ENCODE measurements at places on chromosomes 4 and X.

GRCh38 chr4:183100827-183101226, 1.8 kb downstream of the WWC2 start:
- DNase-seq = no peak

DNA sequence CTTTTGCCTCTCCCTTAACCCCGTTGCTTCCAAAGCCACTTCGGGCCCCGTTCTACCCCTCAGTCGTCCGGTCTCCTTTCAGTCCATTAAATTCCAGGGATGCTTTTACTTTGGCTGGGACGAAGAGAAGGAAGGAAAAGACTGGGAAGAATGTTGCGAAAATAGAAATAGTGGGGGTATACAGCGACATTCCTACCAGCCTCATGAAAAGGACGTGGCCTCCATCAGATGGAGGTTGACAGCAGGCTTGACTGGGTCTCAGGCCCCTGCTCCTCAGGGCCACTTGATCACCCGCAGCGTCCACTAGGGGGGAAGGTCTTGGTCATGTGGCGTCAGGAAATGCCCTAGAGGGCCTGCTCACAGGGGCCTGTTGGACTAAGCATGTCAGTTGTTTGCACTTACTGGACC, 657 bp upstream of the ANKRD50 start:
- DNase-seq = no peak

GRCh38 chr4:73005514-73005913, 64.0 kb downstream of the COX18 start:
- DNase-seq = no peak

GRCh38 chr4:9904976-9905587, 116.2 kb downstream of the SLC2A9 start:
- DNase-seq = no peak

GRCh38 chr4:73311428-73311827, 52.8 kb upstream of the ANKRD17 start:
- no peak for DNase-seq

- DNase-seq = no peak
These were observed 713.4 kb downstream of the PCDH18 start for GRCh38 chr4:136818811-136819330.

DNA sequence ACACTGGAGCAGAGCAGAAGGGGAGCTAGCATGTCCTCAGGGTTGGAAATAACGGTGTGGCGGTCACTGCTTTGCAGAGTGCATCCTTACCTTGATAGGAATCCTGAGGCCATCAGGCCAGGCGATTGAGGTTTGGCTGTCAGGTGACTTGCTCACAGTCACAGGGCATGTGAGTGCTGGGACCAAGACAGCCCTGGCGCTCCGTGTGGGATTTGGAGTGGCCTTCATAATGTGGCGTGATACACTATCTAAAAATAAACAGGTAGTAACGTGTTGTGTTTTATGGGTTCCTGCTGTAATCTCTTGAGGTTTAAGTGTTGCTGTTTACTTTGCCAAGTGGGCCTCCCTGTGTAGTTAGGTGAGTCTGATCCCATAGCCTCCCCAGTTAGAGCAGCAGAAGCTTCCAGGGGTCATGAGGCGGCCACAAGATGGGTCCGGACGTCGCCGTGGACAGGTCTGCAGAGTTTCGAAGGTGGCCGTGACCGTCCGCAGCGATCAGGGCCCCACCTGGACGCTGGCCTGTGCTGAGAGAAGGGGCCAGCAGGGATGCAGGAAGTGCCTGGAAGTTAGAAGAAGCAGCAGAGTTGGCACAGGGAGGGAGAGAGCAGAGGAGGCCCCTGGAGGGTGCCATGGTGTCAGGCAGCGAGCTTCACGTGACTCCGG, 27.7 kb downstream of the RGS12 start:
- no peak for DNase-seq

DNA sequence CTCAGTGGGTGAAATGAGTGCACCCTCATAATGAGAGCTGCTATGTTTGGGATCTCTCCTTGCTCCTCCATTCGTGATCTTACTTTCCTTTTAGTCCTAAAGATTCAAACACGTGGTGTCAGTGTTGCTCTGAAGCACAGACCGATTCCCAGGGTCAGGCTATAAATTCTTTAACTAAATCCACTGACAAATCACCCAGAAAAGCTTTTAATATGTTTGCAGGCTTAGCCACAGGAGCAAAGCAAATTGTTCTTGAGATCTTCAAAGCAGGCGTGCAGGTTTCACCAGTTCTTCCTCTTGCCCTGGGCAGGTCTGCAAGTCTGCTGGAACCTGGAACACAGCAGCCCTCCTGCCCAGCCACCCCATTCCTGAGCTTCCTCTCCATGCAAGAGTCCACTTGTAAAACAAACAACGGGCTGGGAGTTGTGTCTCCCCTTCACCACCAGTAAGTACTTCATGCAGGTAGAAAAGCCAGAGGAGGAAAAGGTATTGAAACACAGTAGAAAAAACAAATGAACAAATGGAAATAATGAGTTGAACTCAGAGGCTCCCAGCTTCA, 70.1 kb upstream of the ENPP6 start:
- no peak for DNase-seq

DNA sequence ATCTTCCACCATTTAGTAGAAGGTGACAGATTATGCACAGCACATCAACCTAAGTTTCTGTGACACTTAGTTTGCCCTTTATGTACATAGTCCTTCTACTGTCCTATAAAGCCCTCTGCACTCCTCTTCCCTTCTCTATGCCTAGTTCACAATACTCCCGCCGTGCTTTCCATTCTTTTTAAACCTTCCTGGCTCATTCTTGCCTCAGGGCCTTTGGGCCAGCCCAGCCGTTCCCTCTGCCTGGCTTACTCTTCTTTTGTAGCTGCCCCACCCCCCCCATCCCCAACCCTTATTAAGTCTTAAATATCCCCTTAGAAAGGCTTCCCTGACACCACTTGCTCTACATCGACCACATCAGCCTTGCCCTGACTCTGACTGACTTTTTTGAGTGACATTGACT, 33.0 kb downstream of the SGMS2 start:
- no peak for DNase-seq

DNA sequence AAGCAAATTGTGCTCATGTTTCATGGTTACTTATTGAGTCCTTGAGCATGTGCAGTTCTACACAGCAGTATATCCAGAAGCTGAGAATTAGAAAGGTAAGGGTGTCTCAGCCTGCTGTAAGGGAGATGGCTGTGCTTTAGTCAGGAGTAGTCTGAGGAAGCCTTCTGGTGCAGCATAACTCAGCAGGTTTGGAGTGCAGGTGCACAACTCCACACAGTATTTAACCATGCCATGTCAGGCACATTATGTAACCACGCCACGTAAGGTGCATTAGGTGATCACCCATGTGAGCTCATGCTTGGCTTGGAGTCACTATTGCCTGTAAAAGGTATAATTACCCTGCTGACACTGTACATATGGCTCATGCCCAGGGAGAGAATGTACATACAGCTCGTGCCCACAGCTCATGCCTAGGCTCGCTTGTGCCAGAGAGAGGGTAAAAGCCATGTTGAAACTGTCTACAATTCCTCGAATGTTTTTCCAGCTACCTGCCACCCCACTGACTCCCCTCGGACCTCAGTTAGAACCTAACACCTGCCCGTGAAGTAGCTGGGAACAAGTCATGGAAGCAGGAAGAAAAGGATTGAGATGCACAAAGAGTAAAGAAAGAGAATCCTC, 37.8 kb downstream of the UCHL1 start:
- DNase-seq = no peak

- no peak for DNase-seq
These were observed 256.3 kb downstream of the CENPC start for GRCh38 chr4:67288964-67289363.

- DNase-seq = no peak
These were observed 7.8 kb upstream of the MAP7D3 start for GRCh38 chrX:136258951-136259350.

- no peak for DNase-seq
These were observed 294.5 kb downstream of the PDGFC start for GRCh38 chr4:156677131-156677531.

- DNase-seq = no peak
These were observed 5.4 kb upstream of the PHOX2B start for GRCh38 chr4:41753942-41754341.

DNA sequence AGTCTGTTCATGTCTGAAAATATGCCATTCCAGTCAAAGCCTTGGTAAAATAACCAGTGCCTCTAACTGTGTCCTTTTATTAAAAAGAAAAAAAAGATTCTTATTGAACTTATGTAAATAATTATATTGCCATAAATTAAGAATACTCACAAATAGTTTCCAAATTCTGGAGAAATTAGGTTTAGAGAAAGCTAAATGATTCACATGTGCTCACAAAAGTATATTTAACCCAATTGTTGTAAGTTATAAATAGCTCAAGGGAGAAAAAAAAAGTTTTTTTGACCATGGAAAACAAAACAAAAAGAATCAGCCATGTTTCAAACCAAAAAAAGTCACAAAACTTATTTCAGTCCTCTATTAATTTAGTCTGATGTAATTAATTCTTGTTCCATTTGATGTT, 25.3 kb upstream of the HERC6 start:
- DNase-seq = no peak

- DNase-seq = no peak
These were observed 21.4 kb downstream of the PTPN13 start for GRCh38 chr4:86615501-86615900.

DNA sequence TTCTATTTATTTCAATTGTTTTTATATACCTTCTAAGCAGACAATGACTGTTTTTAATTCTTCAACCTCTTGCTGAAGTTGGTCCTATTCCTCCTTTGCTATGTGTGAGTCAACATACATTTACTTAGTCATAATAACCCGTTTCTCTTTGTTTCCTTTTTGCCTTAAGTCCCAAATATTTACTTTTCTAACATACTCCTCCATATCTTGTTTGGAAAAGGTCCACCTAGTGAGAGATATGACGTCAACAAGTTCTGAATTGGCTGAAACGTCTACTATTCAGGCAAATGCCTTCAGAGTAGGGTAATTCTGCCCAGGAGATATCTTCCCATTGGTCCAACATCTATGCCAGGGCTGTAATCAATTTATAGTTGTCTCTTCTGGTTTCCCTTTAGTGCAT, 179.3 kb upstream of the GEMIN8 start:
- no peak for DNase-seq

DNA sequence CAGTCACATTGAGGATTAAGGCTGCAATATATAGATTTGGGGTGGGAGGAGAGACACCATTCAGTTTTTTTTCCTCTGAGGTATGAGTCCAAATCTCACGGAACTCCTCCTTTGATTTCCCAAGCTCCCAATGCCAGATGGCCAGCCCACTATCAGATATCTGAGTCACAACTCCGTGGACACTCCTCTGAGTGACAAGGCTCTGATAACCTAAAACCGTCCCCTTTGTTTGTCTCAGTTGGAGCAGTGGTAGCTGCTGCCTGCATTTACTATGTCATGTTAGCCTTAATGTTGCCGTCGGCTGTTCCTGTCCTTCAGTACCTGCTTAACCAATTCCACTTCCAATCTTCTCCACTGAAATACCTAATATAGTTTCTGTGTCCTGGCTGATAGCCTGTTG, 107.3 kb downstream of the DTHD1 start:
- no peak for DNase-seq

GRCh38 chr4:60344908-60345307, 855.2 kb upstream of the ADGRL3 start:
- no peak for DNase-seq

DNA sequence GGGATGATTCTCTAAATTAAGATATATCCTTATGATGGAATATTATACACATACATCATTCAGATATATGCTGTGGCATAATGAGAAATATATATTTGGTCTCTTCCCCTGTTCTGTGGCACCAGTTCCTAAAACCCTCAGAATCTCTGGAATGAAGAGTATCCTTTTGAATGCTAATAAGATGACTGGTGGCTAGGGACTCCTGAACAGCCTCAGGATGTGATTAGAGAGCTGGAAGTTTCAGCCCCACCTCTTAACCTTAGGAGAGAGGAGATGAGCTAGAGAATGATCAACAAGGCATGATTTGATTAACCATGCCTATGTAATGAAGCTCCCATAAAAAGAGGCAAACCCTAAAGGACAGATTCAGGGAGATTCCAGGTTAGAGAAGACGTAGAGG, 632.0 kb downstream of the IQCM start:
- DNase-seq = no peak

- DNase-seq = no peak
These were observed 46.2 kb downstream of the CASK start for GRCh38 chrX:41877167-41877566.
